Gastrocnemius medialis (tissue), 4 donors: ENCODE measurements at places on chromosomes 3 and 15. TPM values are rescaled to one million over a fixed set of nuclear protein-coding genes. Genes with fewer than 3 reads are reported as not detected.
A peak's percentile ranks its signal among the peaks of the same experiment; 100 is the strongest.

FAM43A gene
- 2.7 TPM for total RNA-seq

ATP13A4 gene
- not detected for total RNA-seq

CYP8B1 gene
- total RNA-seq: 0.93 TPM

PLA1A gene
- 2.1 TPM for total RNA-seq

GMNC gene
- not detected for total RNA-seq

P3H2 gene
- 0.91 TPM for total RNA-seq

TMCO5A gene
- not detected for total RNA-seq

C2CD4B gene
- 1.9 TPM for total RNA-seq

LDHAL6B gene
- not detected for total RNA-seq

CHDH gene
- 3.1 TPM for total RNA-seq

NGLY1 gene
- total RNA-seq: 69.9 TPM

RBPMS2 gene
- 0.26 TPM for total RNA-seq

GRCh38 chr15:95416576-95416975, 913.9 kb upstream of the NR2F2 start:
- H3K4me1 ChIP-seq: no peaks in the 10 kb centered on the region
- no peaks in the 10 kb centered on the region for H3K36me3 ChIP-seq
- H3K27ac ChIP-seq: peak overlapping the region; percentile 1
- no peak overlapping the region for H3K4me3 ChIP-seq

GRCh38 chr15:70014331-70014730, 83.4 kb downstream of the TLE3 start:
- no peaks in the 10 kb centered on the region for H3K27me3 ChIP-seq
- no peaks in the 10 kb centered on the region for H3K4me1 ChIP-seq

DNA sequence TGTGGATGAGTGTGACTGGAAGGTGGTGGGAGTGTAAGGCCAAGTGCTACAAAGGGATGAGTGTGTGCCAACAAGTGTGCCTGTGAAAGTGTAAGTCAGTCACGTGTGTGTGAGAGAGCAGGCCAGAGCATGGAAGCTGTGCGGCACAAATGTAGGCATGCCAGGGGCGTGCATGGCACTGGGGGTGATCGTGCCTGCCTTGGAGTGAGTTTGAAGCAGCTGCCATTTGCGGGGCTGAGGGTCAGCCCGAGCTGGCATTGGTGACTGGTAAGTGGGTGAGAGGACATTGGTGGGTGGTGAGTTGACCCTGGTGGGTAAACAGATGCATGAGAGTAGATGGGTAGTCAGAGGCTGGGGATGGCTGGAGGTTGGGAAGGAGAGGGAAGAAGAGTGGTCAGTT, 24.5 kb downstream of the CD276 start:
- no peaks in the 10 kb centered on the region for H3K36me3 ChIP-seq
- H3K27me3 ChIP-seq: no peaks in the 10 kb centered on the region
- H3K27ac ChIP-seq: no peak overlapping the region

DNA sequence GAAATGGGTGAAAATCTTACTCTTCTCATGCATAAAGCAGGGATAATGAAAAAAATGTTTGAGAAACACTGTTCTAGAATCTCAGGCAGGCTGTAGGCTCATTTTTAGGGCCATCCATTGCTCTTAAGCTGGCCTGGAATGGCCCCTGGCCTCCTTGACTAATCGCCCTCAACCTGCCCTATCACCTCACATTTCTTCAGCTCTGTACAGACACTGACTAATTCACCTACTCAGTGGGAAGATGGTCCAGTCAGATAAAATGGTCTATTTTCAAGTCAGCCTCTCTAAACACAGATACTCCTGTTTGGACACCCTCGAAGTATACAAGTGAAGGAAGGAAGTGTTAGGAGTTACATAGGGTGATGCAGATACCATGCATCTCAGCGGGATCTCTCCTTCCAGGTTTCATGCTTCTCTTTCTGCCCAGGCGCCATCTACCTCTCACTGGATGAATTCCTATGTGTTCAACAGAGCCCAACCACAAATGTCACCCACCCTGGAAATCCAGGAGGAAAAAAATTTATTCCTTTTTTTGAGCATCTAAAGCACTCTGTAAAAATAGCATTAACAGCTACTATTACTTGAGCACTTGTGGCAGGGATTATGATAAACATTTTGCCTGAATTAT, 12.1 kb downstream of the FMN1 start:
- no peaks in the 10 kb centered on the region for H3K27me3 ChIP-seq
- H3K4me1 ChIP-seq: no peaks in the 10 kb centered on the region
- no peaks in the 10 kb centered on the region for H3K36me3 ChIP-seq
- H3K4me3 ChIP-seq: no peak overlapping the region
- DNase-seq: no peak
- no peak overlapping the region for H3K27ac ChIP-seq

GRCh38 chr3:128341659-128342395, 124.9 kb downstream of the DNAJB8 start:
- no peaks in the 10 kb centered on the region for H3K27me3 ChIP-seq
- H3K4me1 ChIP-seq: peaks cover 18% of the 10 kb centered on the region
- no peak overlapping the region for H3K4me3 ChIP-seq
- no peak for DNase-seq

GRCh38 chr3:71629289-71629688, 45.8 kb upstream of the FOXP1 start:
- H3K36me3 ChIP-seq: no peaks in the 10 kb centered on the region
- DNase-seq: no peak
- no peak overlapping the region for H3K4me3 ChIP-seq
- no peak overlapping the region for H3K27ac ChIP-seq
- H3K4me1 ChIP-seq: no peaks in the 10 kb centered on the region

DNA sequence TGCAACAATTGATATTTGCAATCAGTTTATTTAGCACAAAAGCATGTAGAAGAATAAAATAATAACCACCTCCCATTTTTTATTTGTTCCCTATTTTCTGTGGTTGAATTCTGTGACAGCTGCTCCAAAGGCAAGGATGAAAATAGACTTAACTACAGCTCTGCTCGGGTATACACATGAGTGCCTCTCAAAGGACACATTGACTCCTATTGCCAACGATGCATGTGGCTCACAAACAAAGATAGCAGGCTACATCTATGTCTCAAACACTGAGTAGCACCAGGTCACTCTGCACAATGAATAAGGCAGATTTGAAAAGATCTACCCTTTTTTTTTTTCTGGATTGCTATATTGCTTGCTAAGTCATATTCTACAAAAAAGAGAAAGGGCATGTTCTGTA, 612.9 kb downstream of the ROBO1 start:
- no peaks in the 10 kb centered on the region for H3K36me3 ChIP-seq
- H3K4me3 ChIP-seq: no peak overlapping the region
- H3K27ac ChIP-seq: no peak overlapping the region
- no peak for DNase-seq

DNA sequence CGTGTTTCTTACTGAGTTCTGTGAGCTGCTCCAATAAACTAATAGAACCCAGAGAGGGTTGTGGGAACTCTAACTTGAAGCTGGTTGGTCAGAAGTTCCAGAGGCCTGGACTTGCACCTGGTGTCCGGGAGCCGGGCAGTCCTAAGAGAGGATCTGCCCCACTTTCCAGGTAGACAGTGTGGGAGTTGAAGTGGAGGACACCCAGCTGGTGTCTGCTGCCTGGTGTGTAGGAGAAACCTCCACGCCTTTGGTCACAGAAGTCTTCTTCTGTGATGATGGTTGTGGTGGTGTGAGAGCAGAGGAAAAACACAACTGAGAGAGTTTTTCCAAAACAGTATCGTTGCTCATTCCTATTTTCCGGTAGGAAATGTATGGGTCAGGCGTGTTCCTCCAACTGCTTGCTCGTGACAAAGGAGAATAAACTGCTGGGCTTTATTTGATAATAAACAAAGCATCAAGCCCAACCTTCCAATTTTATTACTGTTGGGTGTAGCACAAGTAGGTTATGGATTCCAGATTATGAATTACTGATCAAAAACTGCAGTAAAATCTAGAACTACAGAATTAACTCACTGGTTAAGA, 137.0 kb downstream of the KLF13 start:
- H3K4me3 ChIP-seq: no peak overlapping the region
- H3K27ac ChIP-seq: no peak overlapping the region
- H3K27me3 ChIP-seq: no peaks in the 10 kb centered on the region
- DNase-seq: no peak

DNA sequence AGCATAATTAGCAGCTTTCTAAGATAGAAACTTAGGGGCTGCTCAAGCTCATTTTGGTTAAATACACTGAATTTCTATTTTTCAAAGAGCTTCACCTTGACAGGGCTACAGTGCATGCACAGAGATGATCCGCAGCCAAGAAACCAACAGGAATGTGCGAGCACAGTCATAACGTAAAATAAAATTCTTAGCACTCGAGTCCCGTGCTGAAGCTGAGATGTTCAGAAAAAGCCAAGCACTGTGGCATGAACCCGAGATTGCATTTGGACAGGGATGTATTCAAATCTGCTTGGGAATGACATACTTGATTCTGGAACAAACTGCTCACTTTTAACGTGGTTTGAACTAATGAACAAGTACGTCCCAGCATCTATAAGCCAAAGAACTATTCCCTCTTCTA, 340.3 kb downstream of the FOXP1 start:
- no peaks in the 10 kb centered on the region for H3K27me3 ChIP-seq
- no peak overlapping the region for H3K4me3 ChIP-seq
- H3K36me3 ChIP-seq: no peaks in the 10 kb centered on the region
- H3K27ac ChIP-seq: no peak overlapping the region
- DNase-seq: no peak

GRCh38 chr15:69979262-69979661, 118.5 kb downstream of the TLE3 start:
- H3K27ac ChIP-seq: no peak overlapping the region
- no peak for DNase-seq
- H3K4me1 ChIP-seq: no peaks in the 10 kb centered on the region
- no peak overlapping the region for H3K4me3 ChIP-seq

DNA sequence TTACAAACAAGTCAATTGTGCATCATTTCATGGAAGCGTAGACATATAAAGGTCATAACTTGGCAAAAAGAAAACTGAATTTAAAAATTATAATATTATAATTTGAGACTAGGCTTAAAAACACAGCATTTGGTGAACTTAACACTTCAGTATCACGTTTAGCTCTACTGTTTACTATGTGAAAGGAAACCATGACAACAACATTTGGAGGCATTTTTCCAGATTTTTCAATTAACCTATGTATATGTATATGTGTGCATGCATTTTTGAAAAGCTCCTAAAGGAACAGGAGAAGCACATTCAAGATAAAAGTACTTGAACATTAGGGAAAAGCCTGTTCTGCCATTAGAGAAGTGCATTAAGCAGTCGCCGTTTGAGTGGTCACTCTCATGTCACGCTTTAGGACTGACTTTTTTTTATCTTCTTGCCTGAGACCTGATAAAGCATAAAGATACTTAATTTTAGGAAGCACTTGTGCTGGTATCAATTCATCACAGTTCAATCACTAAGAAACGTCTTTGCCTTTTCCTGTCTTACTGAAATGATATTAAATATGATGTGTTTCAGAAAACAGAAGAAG, 156.0 kb downstream of the NAALADL2 start:
- H3K36me3 ChIP-seq: no peaks in the 10 kb centered on the region
- H3K4me3 ChIP-seq: no peak overlapping the region
- no peak overlapping the region for H3K27ac ChIP-seq
- no peaks in the 10 kb centered on the region for H3K4me1 ChIP-seq

- DNase-seq: no peak
- H3K4me3 ChIP-seq: no peak overlapping the region
- H3K27ac ChIP-seq: no peak overlapping the region
- no peaks in the 10 kb centered on the region for H3K36me3 ChIP-seq
Observed at GRCh38 chr15:101019366-101019896, 100.3 kb downstream of the LRRK1 start.

GRCh38 chr3:194592798-194593752, 40.1 kb downstream of the TMEM44 start:
- H3K4me1 ChIP-seq: peaks cover 3% of the 10 kb centered on the region
- no peak overlapping the region for H3K4me3 ChIP-seq
- no peaks in the 10 kb centered on the region for H3K27me3 ChIP-seq

GRCh38 chr3:35215525-35216500, 423.5 kb upstream of the ARPP21 start:
- H3K4me3 ChIP-seq: no peak overlapping the region
- H3K36me3 ChIP-seq: no peaks in the 10 kb centered on the region
- DNase-seq: no peak
- no peaks in the 10 kb centered on the region for H3K27me3 ChIP-seq
- no peak overlapping the region for H3K27ac ChIP-seq
- H3K4me1 ChIP-seq: no peaks in the 10 kb centered on the region

GRCh38 chr15:65805019-65805745, 13.1 kb upstream of the DENND4A start:
- H3K36me3 ChIP-seq: no peaks in the 10 kb centered on the region
- no peaks in the 10 kb centered on the region for H3K27me3 ChIP-seq
- peak overlapping the region; percentile 66 for H3K27ac ChIP-seq
- H3K4me1 ChIP-seq: peaks cover 16% of the 10 kb centered on the region
- no peak for DNase-seq

GRCh38 chr15:99704444-99704838, 28.8 kb downstream of the LYSMD4 start:
- no peaks in the 10 kb centered on the region for H3K36me3 ChIP-seq
- H3K27ac ChIP-seq: peak overlapping the region; percentile 82
- no peaks in the 10 kb centered on the region for H3K27me3 ChIP-seq
- no peak overlapping the region for H3K4me3 ChIP-seq
- peaks cover 53% of the 10 kb centered on the region for H3K4me1 ChIP-seq
- no peak for DNase-seq

DNA sequence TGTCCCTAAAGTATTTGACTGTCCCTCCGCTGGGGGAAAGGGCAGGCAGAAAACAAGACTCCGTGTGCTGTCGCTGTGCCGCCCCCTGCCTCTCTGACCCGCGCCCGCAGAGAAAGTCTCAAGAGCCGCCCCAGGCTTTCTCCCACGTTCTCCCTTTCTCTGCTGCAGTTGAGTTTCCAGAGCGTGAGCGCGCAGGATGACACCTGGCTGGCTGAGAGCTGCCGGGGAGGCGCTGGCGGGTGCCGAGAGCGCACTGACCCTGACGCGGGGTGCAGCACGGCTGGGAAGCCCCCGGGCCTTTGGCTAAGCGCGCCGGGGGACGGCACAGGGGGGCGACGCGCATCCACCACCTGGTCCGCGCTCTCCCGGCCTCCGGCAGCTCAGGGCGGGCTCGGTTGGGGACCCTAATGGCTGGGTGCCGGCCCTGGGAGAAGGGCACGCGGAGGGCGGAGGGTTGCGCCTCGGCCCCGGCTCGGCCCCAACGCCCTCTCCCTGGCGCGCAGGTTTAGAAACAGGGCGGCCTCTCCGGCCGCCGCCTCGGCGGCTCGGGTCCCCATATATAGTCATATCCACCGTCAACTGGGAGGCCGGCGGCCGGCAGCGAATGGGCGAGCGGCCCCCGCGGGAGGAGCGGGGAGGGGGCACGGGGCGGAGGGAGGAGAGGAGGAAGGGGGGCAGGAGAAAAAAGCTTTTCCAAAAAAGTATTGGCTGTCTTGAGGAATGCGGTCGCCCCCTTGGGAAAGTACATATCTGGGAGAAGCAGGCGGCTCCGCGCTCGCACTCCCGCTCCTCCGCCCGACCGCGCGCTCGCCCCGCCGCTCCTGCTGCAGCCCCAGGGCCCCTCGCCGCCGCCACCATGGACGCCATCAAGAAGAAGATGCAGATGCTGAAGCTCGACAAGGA, at the start of gene TPM1:
TSS of gene TPM1 (plus strand) at position 774 of the 903 bp plus-strand sequence. CDS start at position 857, 83 bp downstream.
- peak within 1 kb of the TSS; percentile 88 for H3K27ac ChIP-seq
- H3K4me3 ChIP-seq: peak within 1 kb of the TSS; percentile 93
- no peaks in the 10 kb centered on the region for H3K36me3 ChIP-seq
